ENCODE measurements at places on chromosomes 11 and 22. TPM values are rescaled to one million over a fixed set of nuclear protein-coding genes. Genes with fewer than 3 reads are reported as not detected.

GRCh38 chr11:71228961-71229360 is 23.4 kb downstream of the SHANK2 start:
- DNase-seq = no peak

DNA sequence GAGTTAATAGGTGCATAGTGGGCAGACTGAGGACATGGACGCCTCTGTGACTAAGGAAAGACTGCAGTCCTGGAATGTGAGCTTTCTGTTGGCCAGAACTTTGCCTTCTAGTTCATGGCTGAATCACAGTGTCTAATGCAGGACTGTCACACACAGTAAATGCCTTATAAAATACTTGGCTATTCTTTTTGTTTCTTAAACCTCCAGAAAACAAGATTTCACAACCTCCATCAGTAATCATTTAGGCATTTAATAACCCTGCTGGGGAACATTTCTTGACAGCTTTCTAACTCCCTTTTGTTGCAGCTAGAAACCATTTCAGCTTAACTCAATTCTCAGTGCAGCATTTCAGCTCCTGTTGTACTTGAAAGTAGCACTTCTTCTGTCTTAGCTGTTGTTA is 335.8 kb upstream of the DDI1 start:
- DNase-seq = no peak

DNA sequence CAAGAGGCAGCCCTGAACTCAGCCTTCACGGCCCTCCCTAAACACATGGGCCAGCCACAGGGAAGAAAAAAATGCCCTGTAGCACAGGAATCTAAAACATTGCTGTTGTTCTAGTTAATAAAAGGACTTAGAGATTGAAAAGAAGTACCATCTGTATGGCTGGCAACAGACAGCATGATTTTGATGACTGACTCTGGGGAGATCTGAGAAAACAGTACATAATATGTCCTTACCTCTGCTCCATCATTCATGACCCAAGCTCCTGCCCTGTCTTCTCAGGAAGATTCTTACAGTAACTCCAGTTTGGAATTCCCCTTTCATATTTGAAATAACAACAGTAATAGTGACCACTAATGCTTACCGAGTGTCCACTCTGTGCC is 244.2 kb downstream of the ETS1 start:
- DNase-seq = no peak

DNA sequence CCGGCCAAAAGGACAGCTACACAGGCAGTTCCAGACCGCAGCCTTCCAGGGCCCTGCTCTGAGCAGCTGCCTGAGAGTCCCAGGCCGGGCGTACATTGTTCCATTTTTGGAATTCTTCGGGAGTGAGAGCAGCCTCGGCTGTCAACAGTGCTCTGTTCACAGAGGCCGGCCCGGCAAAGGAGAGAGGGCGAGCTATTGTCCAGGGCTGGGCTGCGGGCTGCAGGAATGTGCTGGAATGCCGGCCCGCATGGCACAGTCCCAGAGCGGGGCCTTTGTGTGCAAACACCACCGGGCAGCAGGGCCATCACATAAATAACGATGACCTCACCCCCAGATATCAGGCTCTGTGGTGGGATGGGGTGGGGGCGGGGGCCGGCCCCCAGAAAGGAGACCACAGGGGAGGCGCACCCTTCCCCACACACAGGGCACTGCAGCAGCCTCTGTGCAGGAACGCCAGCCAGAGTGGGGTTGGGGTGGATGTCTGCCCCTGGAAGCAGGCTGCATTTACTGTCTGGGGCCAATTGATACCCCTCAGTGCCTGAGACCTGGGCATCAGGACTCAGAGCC is 15.8 kb downstream of the LINC01488 start:
- DNase-seq = peak; percentile 77

The PIH1D2 gene
- polyA plus RNA-seq = 12.6 TPM
